Adrenal gland (tissue), 19 donors: ENCODE measurements at places on chromosomes 1 and 21.

- H3K27ac ChIP-seq = no peak overlapping the region
- H3K4me3 ChIP-seq = no peak overlapping the region
- no peaks in the 10 kb centered on the region for H3K27me3 ChIP-seq
Observed at GRCh38 chr1:110084227-110085078, 14.0 kb upstream of the ALX3 start.

DNA sequence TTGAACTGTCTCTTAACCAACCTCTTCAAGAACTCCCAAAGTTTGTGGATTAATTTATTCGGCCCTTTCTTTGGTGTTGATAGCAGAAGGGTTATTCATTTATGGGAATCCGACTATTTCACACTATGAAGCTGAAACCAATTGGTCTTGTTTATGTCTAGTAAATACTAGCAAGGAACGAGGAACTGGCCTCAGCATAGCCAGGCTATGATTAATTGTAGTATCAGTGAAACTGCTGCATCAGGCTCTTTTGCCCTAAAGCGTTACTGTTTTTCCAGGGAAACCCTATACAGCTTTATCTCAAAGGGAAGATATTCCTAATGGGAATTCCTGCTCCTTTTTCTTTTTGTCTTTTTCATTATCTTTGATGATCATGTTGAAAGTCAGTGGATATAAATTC is 35.1 kb downstream of the CLEC20A start:
- DNase-seq = no peak
- no peaks in the 10 kb centered on the region for H3K36me3 ChIP-seq
- no peak overlapping the region for H3K27ac ChIP-seq

GRCh38 chr1:200314085-200314750 is 95.6 kb downstream of the ZNF281 start:
- no peaks in the 10 kb centered on the region for H3K4me1 ChIP-seq
- H3K27me3 ChIP-seq = no peaks in the 10 kb centered on the region
- H3K4me3 ChIP-seq = no peak overlapping the region
- no peak for DNase-seq
- H3K36me3 ChIP-seq = no peaks in the 10 kb centered on the region
- no peak overlapping the region for H3K27ac ChIP-seq

GRCh38 chr1:22646384-22646783 is 3.0 kb downstream of the C1QC start:
- DNase-seq = no peak
- H3K36me3 ChIP-seq = no peaks in the 10 kb centered on the region
- H3K27me3 ChIP-seq = no peaks in the 10 kb centered on the region
- no peak overlapping the region for H3K4me3 ChIP-seq
- H3K27ac ChIP-seq = no peak overlapping the region
- peaks cover 7% of the 10 kb centered on the region for H3K4me1 ChIP-seq

DNA sequence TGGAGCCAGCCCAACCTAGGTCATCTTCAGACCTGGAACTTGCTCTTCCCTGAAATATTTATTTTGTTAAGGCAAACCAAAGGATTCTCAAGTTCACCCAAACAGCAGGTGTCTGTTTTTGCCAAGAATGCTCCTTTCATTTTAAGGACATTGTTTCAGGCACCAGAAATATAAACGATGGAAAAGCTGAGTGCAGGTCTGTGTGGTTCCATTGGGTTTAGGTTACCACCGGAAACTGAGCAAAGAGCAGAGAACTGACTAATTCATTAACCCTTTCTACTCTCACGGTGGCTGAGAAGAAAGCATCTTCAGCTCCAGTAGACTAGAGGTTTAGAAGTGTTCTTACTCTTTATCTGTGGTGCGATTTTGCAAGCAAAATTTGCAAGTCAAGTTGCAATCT is 38.0 kb upstream of the ZC3H11B start:
- H3K27ac ChIP-seq = no peak overlapping the region
- H3K27me3 ChIP-seq = no peaks in the 10 kb centered on the region
- H3K4me1 ChIP-seq = no peaks in the 10 kb centered on the region
- H3K4me3 ChIP-seq = no peak overlapping the region

- no peaks in the 10 kb centered on the region for H3K36me3 ChIP-seq
- H3K4me1 ChIP-seq = no peaks in the 10 kb centered on the region
- no peaks in the 10 kb centered on the region for H3K27me3 ChIP-seq
- no peak overlapping the region for H3K4me3 ChIP-seq
- H3K27ac ChIP-seq = no peak overlapping the region
Observed at GRCh38 chr1:191438979-191439378, 719.3 kb upstream of the RGS18 start.
